ENCODE measurements at places on chromosomes 1 and 21.

- no peak for DNase-seq
Measured at GRCh38 chr1:212962509-212962908, 12.2 kb downstream of the VASH2 start.

GRCh38 chr1:191371626-191372025, 786.6 kb upstream of the RGS18 start:
- DNase-seq, result no peak

DNA sequence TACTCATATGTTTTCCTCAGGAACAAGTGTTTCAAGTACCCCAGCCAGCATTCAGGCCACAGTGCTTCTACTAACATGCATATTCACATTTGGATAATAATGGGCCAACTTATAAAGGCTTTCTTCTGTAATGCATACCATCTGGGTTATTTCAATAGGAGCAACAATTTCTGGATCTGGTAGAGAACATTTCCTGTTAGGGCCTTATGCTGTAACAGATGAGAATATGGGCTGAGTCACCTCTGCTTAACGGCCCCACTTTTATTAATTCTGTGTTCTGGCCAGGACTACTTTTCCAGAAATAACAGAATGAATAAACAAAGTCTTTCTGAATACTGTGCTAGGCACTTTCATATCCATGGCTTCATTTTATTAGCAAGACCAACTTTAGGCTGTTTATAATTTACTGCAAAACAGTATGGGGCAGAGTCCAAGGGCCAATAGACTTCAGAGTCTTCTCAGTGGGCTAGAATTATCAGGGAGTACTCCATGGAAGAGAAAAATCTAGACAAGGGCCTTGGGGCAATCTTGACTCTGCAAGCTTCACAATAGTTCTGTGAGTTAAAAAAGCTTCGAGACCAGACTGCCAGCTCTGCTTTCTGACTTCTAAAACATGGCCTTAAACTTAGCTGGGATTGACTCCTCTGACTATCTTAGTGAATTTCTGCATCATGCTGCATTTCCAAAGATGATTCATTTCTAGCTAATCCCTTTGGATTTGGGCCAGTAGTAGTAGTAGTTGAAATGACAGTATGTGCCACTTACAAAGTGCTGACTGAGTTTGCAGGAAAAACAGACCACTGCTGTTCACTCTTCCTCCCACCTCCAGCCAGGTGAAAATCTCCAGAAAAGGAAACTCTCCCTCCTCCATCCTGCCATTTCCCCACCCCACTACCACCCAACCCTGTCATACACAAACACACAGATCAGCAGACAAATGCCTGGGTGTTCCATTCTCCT, 8.2 kb upstream of the SSX2IP start:
- no peak for DNase-seq

- no peak for DNase-seq
Measured at GRCh38 chr1:83882906-83883305, 116.0 kb downstream of the TTLL7 start.

DNA sequence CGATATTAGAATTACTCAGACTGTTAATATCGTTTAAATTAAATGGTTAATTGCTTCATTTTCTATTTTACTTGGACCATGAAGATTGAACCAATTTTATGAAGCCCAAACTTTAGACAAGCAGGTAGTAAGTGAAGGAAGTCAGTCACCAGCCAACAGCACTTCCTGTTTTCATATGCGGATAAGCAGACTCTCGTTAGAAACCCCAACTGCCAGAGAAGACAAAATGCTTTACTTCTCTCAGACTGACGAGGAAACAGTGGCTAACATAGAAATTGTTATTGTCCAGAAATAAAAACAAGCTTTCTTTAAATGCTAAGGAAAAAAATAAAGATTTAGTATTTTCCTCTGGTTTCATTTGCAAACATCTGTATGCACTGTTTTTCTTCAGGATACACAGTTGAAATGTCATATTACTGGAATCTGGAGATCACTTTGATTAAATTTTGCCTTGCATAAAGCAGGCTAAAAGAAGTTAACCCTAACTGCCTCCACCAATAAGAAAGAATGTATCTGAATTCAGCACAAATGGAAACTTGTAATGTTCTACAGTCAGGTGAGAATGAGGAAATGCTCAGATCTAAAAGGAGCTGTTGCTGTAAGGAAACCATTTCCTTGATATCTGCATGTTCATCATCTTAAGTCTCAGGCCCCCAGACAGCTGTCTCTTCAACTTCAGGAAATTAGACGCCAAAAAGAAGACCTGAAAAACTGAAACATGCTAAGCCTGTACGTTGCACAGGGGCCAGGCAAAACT, 129.8 kb upstream of the SAMSN1 start:
- no peak for DNase-seq

DNA sequence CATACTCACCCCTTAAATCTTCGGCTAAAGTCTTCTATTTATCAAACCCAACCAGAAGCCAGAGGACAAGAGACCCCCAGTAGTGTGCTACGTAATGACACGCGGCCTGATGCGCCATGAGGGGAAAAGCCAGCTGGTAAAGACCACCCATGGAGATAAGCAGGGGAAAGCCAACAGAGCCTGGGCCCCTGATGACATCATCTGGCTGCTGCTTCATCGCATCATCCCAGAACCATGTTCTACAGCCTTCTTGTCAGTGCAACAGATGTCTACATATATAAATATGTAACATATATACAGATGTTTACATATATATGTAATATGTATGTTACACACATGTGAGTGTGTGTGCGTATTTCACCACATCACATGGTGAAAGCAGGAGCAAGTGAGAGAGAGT, 81.7 kb upstream of the VANGL1 start:
- DNase-seq, result no peak

GRCh38 chr1:228149406-228150119, at the start of gene GJC2:
GJC2 (plus strand) TSS chr1:228149930; CDS start chr1:228157759, 7,829 bp downstream.
- DNase-seq, result no peak

Data from stimulated activated naive CD4-positive, alpha-beta T cell treated with Interleukin-2 at 50 U/mL for 16 hours (primary cell).